ENCODE measurements at places on chromosomes 2 and 18. TPM values are rescaled to one million over a fixed set of nuclear protein-coding genes. Genes with fewer than 3 reads are reported as not detected.

DNA sequence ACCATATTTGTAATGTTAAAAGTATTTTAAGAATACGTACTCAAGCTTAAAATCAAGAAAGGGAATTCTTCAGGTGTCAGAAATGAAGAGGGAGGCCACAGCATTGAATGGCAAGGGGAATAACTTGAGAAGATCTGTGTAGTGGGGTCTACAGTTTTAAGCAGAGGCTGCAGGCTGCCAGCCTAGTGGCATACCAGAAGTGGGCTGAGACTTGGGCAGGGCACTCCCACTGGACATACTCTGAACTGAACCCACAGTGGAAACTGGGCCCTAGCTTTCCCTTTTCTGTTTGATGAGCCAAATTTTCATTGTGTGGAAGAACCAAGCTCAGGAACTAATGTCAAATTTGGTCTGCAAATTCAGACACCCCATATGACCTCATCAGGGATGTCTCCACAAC lies 238.8 kb downstream of the PTPRM start:
- DNase-seq, result no peak

GRCh38 chr2:75079575-75079974 lies 119.7 kb downstream of the TACR1 start:
- DNase-seq, result no peak

DNA sequence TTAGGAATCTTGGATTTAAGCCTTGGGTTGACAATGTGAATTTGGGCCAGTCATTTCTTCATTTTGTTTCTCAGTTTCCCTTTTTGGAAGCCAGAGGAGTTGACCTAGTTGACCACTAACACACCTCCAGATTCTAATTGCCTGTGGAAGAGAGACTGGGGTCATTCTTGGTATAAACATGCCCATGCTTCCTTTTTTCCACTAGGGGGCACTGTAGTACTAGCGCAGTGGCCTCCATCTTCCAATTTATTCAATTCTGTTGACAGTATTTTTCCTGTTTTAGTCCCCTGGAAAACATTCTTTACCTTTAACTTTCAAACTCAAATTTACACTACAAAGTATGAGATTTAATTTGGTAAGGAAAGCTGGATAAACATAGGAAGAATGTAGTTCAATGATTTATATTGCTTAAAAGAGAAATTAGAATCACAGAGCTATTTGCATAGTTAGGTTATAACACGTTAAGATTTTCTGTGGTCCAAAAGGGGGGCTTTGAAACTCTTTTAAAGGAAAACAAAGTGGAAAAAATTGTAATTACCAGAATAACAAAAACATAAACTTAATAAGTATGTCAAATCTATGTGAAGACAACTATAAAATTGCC lies 57.5 kb upstream of the AGPS start:
- DNase-seq, result no peak

TNFAIP6 gene
- total RNA-seq, result 2.0 TPM

GRCh38 chr2:100244881-100245605 lies 77.3 kb downstream of the LONRF2 start:
- no peak for DNase-seq

Data from vagina (tissue), 2 donors.